Right lobe of liver (tissue), 6 donors: ENCODE measurements at places on chromosomes 16 and 17. TPM values are rescaled to one million over a fixed set of nuclear protein-coding genes. Genes with fewer than 3 reads are reported as not detected.
A peak's percentile ranks its signal among the peaks of the same experiment; 100 is the strongest.

GRCh38 chr16:4695473-4696171, 2.3 kb downstream of the NUDT16L1 start:
- DNase-seq: no peak

The RBFOX1 gene
- total RNA-seq: not detected

The BICDL2 gene
- total RNA-seq: 0.58 TPM

- DNase-seq: no peak
Observed at GRCh38 chr16:56419740-56420548, 5.4 kb downstream of the AMFR start.

The SLC16A13 gene
- total RNA-seq: 14.7 TPM

DNA sequence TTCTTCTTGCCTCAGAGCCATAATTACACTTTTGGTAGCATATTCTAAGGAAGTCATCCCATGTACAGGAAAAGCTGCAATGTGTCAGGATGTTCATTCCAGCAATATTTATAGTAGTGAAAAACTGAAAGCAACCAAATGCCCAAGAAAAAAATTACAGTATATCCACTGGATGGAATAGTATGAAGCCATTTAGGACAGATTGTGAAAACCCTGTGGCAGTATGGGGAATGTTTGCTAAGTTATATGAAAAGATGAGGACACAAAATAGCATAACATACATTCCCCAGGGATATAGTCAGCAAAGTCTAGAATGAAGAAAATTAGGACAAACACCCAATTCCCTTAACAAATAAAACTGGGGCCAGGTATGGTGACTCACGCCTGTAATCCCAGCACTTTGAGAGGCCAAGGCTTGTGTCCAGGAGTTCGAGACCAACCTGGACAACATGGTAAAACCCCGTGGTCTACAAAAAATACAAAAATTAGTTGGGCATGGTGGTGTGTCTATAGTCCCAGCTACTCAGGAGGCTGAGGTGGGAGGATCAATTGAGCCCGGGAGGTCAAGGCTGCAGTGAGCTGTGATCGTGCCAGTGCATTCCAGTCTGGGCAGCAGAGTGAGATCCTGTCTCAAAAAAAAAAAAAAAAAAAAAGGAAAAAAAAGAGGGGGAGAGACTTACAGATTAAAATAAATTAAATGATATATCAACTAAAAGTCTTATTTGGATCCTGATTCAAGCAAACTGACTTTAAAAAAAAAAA, 2.3 kb downstream of the LRRC3C start:
- DNase-seq: no peak

GRCh38 chr16:4354512-4355409, 3.6 kb upstream of the PAM16 start:
- DNase-seq: no peak

- no peak for DNase-seq
Observed at GRCh38 chr16:2365397-2366294, 25.1 kb upstream of the ABCA3 start.

DNA sequence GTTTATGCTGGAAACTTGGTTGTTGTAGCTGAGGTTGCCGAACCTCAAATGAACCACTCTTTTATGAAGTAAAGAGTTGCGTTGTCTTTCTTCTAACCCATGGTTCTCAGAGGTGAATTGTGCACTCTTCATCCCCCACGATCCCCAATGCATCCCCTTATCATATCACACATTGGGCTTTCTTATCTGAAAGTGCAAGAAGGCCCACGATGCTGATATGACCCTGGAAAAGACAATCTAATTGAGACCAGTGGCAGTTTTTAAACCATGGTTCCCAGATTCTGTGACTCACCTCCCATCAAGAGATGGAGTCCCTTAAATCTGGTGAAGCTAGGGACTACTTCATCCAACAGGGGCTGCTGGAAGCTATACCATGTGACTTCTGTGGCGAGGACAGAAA, 156.3 kb upstream of the IRX3 start:
- DNase-seq: no peak

- no peak for DNase-seq
Observed at GRCh38 chr16:76396977-76397376, 119.8 kb downstream of the CNTNAP4 start.

GRCh38 chr17:14918540-14918939, 346.6 kb downstream of the PMP22 start:
- no peak for DNase-seq

The ZPBP2 gene
- not detected for total RNA-seq

- no peak for DNase-seq
Observed at GRCh38 chr17:64630309-64631223, 31.5 kb downstream of the SMURF2 start.

DNA sequence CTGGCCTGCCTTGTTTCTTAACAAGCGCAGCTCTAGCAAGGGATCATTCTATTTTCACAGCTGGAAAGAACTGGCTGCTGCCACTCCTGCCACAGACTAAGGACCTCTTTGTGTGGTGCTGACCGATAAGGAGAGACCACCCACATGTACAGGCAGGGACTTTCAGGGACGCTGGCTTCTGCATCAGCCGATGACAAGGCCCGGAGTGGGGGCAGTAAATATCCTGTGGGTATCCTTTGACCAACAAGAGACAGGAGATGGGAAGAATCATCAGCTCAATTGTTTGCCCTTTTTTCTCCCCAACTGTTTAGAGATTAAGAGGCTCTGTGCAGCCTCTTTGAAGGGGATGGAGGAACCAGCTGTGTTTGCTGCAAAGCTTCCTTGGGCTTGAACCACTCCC, 9.2 kb upstream of the ITPRIPL2 start:
- no peak for DNase-seq

DNA sequence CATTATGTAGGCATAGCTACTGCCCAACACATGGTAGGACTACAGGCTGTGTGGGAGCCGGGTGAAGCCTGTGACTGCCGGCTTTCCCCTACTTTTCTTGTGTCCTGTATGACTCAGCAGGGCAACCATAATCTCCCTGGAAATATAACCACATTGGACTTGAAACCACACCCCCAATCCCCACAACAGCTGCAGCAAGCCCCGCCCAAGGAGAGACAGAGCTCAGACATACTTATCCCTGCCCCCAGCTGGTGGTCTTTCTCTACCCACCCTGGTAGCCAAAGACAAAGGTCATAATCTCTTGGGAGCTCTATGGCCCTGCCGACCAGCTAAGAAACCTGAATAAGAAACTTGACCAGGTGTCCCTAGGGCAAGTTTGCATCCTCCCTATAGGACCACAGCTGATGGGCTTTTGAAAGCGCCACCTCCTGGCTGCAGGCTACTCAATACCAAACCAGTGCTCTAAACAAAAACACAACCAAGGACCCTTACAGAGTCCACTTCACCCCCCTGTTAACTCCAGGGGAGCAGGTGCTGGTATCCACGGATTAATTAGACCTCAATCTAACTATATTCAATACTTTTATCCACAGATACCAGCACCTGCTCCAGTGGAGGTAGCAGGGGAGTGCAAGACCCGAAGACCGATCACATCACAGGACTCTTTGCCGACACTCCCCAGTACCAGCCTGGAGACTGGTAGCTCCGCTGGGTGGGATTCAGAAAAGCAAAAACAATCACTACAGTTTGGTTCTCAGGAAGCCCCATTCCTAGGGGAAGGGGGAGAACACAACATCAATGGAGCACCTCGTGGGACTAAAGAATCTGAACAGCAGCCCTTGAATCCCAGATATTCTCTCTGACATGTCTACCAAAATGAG, 91.2 kb downstream of the IRX5 start:
- DNase-seq: no peak

The ODAD4 gene
- 0.12 TPM for total RNA-seq

GRCh38 chr17:3921502-3922319, 5.4 kb upstream of the P2RX1 start:
- DNase-seq: no peak

DNA sequence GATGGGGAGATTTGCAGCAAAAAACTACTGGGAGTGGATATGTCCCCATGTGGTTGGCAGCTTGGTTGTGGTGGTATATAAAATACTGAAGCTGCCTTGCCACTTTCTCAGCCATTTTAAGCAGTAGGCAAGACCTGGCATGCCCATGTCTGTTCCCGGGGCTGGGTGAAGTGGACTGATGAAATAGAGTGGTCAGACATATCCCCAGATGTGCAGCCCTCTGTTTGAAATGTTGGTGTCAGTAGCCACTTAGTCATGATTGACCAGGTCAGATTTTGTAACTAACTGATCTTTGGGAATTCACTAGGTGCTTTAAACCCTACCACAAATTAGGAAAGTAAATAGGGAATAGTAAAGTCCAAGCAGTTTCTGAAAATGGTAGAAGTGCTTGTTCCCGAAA, 151.6 kb downstream of the PHKB start:
- no peak for DNase-seq

- DNase-seq: no peak
Observed at GRCh38 chr17:43935926-43936261, 6.4 kb downstream of the PPY start.

DNA sequence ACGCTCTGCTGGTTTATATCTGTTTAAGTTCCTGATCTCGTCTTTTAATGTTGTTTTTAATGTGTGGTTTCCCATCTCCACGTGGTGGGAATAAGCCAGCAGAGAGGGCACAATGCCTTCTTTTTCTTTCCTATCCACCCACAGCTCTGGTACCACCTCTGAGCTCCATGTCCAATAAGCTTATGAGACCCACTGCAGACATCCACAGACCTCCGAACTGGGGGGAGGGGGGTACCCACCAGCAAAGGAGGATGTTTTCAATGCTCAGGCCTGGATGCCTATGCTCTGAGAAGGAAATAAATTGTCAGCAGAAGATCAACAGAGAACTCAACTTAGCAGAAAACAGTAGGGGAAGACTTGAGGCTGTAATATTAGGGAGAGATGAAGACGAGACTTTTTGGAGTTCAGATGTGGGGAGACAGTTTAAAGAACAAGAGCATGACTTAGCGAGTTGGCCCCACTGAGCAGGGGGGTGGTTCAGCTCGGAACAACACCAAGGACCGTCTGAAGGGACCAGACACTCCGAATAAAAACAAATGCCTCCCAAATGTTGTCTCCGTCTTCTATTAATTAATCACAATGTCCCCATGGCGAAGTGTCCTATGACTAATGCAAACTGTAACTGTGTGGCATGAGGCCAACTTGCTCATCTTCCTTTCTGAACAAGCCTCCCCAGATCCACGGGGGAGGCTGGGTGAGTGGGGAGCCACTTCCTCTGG, 62.7 kb downstream of the GAS7 start:
- no peak for DNase-seq

DNA sequence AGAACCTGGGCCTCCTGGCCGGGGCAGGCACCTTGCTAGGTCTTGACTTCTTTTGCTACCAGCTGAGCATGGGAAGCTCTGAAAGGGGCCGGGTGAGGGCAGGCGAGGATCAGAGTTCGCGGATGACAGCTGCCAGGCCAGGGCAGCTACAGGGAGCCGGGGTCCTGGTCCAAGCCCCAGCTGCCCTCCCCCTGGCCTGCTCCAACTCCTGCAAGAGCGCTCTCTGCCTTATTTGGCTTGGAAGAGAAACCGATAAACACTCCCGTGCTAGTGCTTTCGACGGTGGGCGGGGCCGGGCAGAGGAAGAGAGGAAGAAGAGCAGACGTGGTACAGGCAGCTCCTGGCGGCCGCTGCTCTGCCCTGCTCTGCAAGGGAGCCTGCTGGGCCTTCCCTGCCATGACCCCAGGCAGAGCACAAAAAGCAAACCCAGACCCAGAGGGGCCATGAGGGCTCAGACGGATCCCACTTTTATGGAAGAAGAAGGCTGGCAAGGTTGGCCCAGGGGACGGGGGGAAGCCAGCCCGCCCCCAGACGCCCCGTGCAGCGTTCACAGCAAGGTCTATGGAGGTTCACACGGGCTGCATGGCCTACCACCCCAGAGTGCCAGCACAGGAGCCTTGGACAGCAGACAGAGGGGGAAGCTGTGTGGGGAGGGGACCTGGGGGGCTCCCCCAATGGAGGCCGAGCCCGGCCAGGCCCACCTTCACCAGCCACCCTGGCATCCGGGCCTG, 25.6 kb downstream of the PIEZO1 start:
- peak; percentile 86 for DNase-seq

DNA sequence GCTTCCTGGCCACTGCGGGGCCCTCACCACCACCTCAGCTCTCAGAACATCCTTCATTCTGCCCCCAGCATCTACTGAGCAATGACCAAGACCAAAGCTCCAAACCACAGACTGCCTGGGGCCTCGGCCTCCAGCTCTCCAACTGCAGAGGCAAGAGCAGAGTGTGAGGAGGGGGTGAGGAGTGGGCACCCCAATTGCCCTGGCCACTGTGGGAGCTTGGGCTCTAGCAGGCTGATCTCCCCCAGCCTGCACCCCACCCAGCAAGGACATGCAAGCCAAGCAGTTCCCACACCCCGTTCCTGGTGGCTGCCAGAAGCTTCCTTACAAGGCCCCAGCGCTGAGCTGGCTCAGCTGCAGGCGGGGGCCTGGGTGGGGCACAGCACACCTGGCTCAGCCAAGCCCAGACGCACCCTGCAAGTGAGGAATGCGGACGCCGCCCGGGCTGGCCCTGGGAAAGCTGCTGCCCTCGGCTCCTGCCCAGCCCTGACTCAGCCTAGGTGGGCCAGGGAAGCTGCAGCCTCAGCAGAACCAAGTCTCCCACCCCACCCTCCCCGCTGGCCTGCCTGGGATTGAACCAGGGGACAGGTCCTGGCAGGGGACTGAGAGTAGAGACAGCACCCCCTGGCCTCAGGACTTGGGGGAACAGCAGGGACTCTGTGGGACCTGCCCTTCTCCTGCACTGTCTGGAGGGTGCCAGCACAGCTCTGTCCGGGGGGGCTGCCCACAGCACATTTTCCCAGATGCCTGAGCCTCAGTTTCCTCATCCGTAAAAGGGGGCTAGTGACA, 29.7 kb upstream of the KRT17 start:
- no peak for DNase-seq

- no peak for DNase-seq
Observed at GRCh38 chr17:69473841-69474831, 59.6 kb downstream of the MAP2K6 start.

- no peak for DNase-seq
Observed at GRCh38 chr16:80541306-80541694, 507 bp downstream of the DYNLRB2 start.

DNA sequence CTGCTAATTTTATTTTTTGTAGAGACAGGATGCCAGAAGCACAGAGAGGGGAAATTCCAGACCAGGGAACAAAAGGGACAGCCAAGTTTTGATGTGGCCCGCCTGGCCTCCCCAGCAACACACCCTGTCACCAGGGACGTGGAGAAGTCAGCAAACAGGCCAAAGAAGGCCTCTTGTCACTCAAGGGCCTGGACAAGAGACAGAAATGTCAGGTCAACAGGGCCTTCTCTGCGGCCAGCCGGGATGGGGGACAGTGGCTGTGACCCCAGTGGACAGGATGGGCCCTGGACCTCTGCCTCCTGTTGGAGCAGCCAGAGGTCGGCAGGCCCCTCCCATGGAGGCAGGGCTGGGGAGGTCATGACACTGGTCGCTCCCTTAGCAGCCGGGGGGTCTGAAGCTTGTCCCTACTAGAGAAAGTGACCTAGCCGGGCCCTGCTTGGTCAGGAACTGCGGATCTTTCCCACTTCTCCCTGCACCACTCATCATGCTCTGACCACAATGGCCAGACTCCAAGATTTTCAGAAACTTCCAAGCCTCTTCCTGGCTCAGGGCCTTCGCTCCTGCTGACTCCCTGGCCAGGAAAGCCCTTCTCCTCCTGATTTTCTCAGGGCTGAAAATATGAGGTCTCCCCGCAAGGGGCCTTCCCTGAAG, 9.2 kb upstream of the TVP23A start:
- DNase-seq: peak; percentile 86

GRCh38 chr17:65565559-65565958, 4.1 kb upstream of the AXIN2 start:
- no peak for DNase-seq

The FOXC2 gene
- not detected for total RNA-seq
